ENCODE measurements at places on chromosomes 7 and 10. TPM values are rescaled to one million over a fixed set of nuclear protein-coding genes. Genes with fewer than 3 reads are reported as not detected.

The AFAP1L2 gene
- total RNA-seq, result 14.0 TPM

The CFAP69 gene
- total RNA-seq, result 5.4 TPM

The AKR1C2 gene
- 3.5 TPM for total RNA-seq

The BZW2 gene
- total RNA-seq, result 65.4 TPM

The RBP4 gene
- total RNA-seq, result 16.8 TPM

The HIF1AN gene
- 13.4 TPM for total RNA-seq

The ADK gene
- total RNA-seq, result 26.7 TPM

The HABP2 gene
- total RNA-seq, result not detected

The YWHAG gene
- total RNA-seq, result 54.2 TPM

The PARG gene
- 32.1 TPM for total RNA-seq

The NKX1-2 gene
- not detected for total RNA-seq

The DENND2A gene
- 11.4 TPM for total RNA-seq

The TMEM184A gene
- total RNA-seq, result not detected

The OPN4 gene
- total RNA-seq, result not detected

The PAPSS2 gene
- 7.8 TPM for total RNA-seq

The EPHA1 gene
- 0.14 TPM for total RNA-seq

The STK31 gene
- 0.16 TPM for total RNA-seq

The SLK gene
- total RNA-seq, result 96.1 TPM

The DKK1 gene
- total RNA-seq, result 0.66 TPM

The CTAGE6 gene
- total RNA-seq, result 0.36 TPM

The RBP3 gene
- total RNA-seq, result not detected

The SPDYE6 gene
- total RNA-seq, result not detected

The GPR15LG gene
- total RNA-seq, result not detected

The OPN1SW gene
- total RNA-seq, result not detected

The ATRNL1 gene
- total RNA-seq, result 17.3 TPM

The CALML5 gene
- not detected for total RNA-seq

The AKR1B1 gene
- total RNA-seq, result 59.2 TPM

The VIPR2 gene
- 11.7 TPM for total RNA-seq

The CADPS2 gene
- 13.0 TPM for total RNA-seq

The TUBAL3 gene
- not detected for total RNA-seq

The EVX1 gene
- not detected for total RNA-seq

The LIPK gene
- not detected for total RNA-seq

The IL6 gene
- total RNA-seq, result 43.3 TPM

The IPMK gene
- total RNA-seq, result 5.6 TPM

The ELMO1 gene
- 63.1 TPM for total RNA-seq

The CYP51A1 gene
- 17.7 TPM for total RNA-seq

The RAMP3 gene
- 18.4 TPM for total RNA-seq

The RELN gene
- total RNA-seq, result 3.5 TPM

The FOXI2 gene
- not detected for total RNA-seq

The NUTM2E gene
- total RNA-seq, result not detected

The MOGAT3 gene
- total RNA-seq, result not detected

The CCDC3 gene
- total RNA-seq, result 2.0 TPM

The AKR1C8 gene
- not detected for total RNA-seq

The OGDH gene
- 94.7 TPM for total RNA-seq

The AGR2 gene
- total RNA-seq, result not detected

The ITIH2 gene
- not detected for total RNA-seq

The TMEM236 gene
- 1.8 TPM for total RNA-seq

The TCAF2 gene
- total RNA-seq, result 2.9 TPM

The ZP3 gene
- 1.4 TPM for total RNA-seq

The CYP17A1 gene
- total RNA-seq, result not detected

The HKDC1 gene
- total RNA-seq, result not detected
